CD8-positive, alpha-beta memory T cell (primary cell): ENCODE measurements at places on chromosomes 16 and 17.

- H3K4me1 ChIP-seq = no peaks in the 10 kb centered on the region
- H3K4me3 ChIP-seq = no peak overlapping the region
- H3K27ac ChIP-seq = no peak overlapping the region
- DNase-seq = no peak
Measured at GRCh38 chr16:76376988-76377387, 99.8 kb downstream of the CNTNAP4 start.

DNA sequence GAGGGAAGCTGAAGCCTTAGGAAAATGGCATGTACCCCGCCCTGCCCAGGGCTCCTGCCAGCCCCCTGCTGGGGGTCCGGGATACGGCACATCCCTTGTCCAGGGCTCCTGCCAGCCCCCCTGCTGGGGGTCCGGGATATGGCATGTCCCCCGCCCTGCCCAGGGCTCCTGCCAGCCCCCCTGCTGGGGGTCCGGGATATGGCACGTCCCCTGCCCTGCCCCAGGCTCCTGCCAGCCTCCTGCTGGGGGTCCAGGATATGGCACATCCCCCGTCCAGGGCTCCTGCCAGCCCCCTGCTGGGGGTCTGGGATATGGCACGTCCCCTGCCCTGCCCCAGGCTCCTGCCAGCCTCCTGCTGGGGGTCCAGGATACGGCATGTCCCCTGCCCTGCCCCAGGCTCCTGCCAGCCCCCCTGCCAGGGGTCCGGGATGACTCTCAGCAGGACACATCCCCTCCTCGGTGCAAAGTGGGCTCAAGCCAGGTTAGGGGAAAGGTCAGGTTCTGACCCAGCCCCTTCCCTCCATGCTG lies 43.2 kb downstream of the RPH3AL start:
- no peaks in the 10 kb centered on the region for H3K27me3 ChIP-seq
- H3K4me3 ChIP-seq = no peak overlapping the region
- no peak overlapping the region for H3K27ac ChIP-seq
- no peaks in the 10 kb centered on the region for H3K4me1 ChIP-seq
- DNase-seq = no peak

- no peak overlapping the region for H3K4me3 ChIP-seq
- DNase-seq = no peak
- H3K27me3 ChIP-seq = no peaks in the 10 kb centered on the region
- H3K27ac ChIP-seq = no peak overlapping the region
Measured at GRCh38 chr16:4244254-4245076, 2.6 kb upstream of the SRL start.

GRCh38 chr16:49788572-49788971 lies 67.3 kb downstream of the ZNF423 start:
- no peaks in the 10 kb centered on the region for H3K27me3 ChIP-seq
- no peaks in the 10 kb centered on the region for H3K36me3 ChIP-seq
- no peak overlapping the region for H3K27ac ChIP-seq
- no peak for DNase-seq
- H3K4me3 ChIP-seq = no peak overlapping the region
- H3K4me1 ChIP-seq = no peaks in the 10 kb centered on the region

DNA sequence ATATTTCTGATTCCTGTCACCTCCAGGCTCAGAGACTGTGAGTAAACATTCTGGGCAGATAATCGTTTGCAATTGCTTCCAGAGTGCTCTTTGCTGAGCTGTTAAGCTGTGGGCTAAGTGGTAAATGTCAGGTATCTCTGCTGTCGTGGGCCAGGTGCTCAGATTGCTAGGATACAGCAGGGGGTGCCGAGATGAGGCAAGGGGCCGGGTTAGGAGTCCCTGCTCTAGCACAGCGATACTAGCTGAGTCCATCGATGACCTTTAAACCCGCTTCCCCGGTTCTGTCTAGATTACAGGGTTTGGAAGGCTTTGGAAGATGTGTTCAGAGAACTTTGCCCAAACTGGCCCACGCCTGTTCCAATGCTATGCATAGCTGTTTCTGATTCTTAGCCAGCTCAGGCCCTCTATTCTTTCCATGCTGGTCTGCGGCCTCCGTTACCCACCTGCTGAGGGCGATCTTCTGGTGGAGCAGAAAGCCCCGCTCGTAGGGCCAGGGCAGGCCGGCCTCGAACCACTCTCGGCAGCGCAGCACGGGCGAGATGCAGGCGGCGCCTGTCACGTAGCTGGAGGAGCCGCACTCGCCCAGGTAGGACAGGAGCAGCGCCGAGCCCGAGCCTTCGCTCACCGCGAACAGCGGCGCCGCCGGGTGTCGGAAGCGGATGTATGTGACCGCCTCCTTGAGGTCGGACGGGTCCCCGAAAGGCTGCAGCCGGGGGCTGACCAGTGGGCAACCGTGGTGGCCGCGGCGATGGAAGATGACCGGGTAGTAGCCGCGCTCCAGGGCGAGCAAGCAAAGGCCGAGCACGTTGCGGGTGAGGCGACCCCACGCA lies 979 bp downstream of the ABHD15 start:
- H3K27me3 ChIP-seq = no peaks in the 10 kb centered on the region
- H3K4me1 ChIP-seq = peaks cover 29% of the 10 kb centered on the region
- peak; percentile 69 for DNase-seq

GRCh38 chr17:76519048-76519966 lies 18.1 kb upstream of the RHBDF2 start:
- H3K36me3 ChIP-seq = no peaks in the 10 kb centered on the region
- H3K4me3 ChIP-seq = no peak overlapping the region
- no peak overlapping the region for H3K27ac ChIP-seq

- H3K36me3 ChIP-seq = no peaks in the 10 kb centered on the region
- H3K27ac ChIP-seq = no peak overlapping the region
- no peak overlapping the region for H3K4me3 ChIP-seq
Measured at GRCh38 chr16:68378436-68379415, 67.9 kb downstream of the PRMT7 start.

DNA sequence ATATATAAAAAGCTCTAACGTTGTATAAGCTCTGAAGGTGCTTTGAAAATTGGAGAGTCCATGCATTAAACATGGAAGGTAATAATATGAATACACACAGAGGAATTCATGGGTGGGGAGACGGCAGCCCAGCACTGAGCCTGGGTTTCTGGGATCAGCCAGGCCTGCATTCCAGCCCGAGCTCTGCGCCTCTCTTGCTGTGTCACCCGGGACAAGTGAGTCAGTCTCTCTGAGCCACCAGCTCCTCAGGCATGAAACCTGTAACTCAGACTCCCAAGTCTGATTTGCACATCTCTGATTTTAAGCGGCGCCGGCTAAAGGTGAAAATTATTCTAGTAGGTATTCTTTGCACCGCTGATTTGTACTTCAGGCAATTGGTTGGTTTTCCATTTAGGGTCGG lies 238.8 kb downstream of the MRTFB start:
- H3K27ac ChIP-seq = no peak overlapping the region
- peaks cover 34% of the 10 kb centered on the region for H3K4me1 ChIP-seq

- peaks cover 33% of the 10 kb centered on the region for H3K4me1 ChIP-seq
- H3K27me3 ChIP-seq = no peaks in the 10 kb centered on the region
- peak overlapping the region; percentile 100 for H3K27ac ChIP-seq
- no peaks in the 10 kb centered on the region for H3K36me3 ChIP-seq
- DNase-seq = no peak
Measured at GRCh38 chr17:42389135-42389417, 834 bp upstream of the STAT3 start.

GRCh38 chr17:50638606-50638965 lies 3.9 kb downstream of the ABCC3 start:
- DNase-seq = no peak
- H3K36me3 ChIP-seq = no peaks in the 10 kb centered on the region
- peaks cover 28% of the 10 kb centered on the region for H3K27me3 ChIP-seq
- no peak overlapping the region for H3K4me3 ChIP-seq

DNA sequence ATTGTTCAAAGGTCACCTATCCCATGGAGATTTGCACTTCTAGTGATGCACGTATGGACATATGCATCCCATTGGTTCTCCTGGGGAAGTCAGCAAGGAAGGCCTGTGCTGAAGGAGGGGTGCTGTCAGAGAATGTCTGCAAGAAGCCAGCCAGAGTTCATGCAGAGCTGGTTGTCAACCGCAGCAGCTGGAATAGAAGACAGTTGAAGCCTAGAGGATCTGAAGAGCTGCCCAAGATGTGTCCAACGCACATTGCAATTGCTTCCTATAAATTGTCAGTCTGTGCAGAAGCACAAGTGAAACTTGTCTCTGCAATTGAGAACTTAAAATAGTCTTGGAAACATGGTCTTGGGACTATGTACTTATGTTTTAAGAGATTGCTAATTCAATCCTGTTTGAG lies 82.1 kb upstream of the CNTNAP4 start:
- no peaks in the 10 kb centered on the region for H3K4me1 ChIP-seq
- no peak for DNase-seq
- H3K27ac ChIP-seq = no peak overlapping the region

DNA sequence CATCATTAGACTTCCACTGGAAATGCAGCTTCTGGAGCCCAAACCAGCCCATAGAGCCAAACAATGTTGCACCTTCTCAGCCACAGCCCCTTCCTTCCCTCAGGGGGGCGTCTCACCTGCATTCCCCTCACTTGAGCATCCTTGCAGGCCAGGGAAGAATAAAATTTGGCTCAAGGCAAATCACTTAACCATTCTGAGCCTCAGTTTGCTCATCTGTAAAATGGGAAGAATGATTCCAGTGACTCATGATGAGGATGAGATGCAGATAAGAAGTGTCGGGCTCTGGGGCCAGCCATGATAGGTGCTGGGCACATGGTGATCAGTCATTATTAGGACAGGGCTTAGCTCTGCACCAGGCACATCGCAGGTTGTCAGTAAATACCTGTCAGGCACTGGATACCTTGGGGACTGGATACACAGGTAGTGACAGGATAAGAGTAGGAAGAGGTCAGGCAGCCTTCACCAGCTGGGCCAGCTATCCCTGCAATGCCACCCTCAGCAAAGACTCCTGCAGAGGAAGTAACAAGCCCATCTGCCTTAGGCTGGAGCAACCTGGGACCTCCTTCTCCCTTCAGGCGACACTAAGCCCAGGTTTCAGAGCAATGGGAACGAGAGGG lies 208.0 kb upstream of the TNRC6C start:
- H3K36me3 ChIP-seq = no peaks in the 10 kb centered on the region
- H3K27ac ChIP-seq = no peak overlapping the region
- no peaks in the 10 kb centered on the region for H3K27me3 ChIP-seq
- H3K4me3 ChIP-seq = no peak overlapping the region

DNA sequence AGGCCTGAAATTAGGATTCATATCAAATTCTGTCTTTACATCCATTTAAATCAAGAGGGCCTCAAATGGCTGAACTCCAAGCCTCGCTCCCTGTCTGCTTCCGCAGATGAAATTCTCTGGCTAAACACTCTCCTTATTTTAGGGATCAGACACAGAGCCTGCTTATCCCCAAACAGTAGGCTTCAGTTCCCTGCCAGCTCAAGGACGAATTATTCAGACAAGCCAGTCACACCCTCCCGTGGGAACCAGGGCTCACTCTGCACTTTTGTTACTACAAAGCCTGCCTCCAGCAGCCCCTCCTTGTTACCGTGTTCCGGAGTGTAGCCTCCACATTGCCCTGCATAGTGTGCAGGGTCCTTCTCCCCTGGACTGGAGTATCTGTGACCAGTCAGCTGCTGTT lies 46.6 kb upstream of the LCMT1 start:
- H3K27ac ChIP-seq = no peak overlapping the region
- no peak for DNase-seq
- no peaks in the 10 kb centered on the region for H3K36me3 ChIP-seq
- peaks cover 63% of the 10 kb centered on the region for H3K4me1 ChIP-seq
- H3K27me3 ChIP-seq = no peaks in the 10 kb centered on the region

DNA sequence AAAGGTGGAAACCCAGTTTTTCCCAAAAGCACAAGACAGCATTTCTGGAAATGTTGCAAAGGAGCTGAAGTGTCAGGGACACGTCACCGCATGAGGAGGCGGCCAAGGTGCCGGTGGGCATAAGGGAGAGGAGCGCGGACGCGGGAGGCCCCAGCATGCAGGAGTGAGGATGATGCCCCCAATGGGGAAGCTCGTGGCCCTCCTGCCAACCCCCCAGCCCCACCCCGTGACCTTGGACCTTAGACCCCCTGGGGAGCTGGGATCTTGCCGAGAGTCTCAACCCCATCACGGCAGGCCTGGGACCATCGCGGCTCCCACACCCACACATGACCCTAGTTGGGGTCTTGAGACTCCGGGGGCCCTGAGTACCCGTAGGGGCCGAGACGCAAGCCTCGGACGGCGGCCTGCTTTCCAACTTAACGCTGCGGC lies 119.4 kb upstream of the METRNL start:
- no peak overlapping the region for H3K4me3 ChIP-seq
- H3K27ac ChIP-seq = no peak overlapping the region
- H3K36me3 ChIP-seq = no peaks in the 10 kb centered on the region
- no peak for DNase-seq
- no peaks in the 10 kb centered on the region for H3K4me1 ChIP-seq

DNA sequence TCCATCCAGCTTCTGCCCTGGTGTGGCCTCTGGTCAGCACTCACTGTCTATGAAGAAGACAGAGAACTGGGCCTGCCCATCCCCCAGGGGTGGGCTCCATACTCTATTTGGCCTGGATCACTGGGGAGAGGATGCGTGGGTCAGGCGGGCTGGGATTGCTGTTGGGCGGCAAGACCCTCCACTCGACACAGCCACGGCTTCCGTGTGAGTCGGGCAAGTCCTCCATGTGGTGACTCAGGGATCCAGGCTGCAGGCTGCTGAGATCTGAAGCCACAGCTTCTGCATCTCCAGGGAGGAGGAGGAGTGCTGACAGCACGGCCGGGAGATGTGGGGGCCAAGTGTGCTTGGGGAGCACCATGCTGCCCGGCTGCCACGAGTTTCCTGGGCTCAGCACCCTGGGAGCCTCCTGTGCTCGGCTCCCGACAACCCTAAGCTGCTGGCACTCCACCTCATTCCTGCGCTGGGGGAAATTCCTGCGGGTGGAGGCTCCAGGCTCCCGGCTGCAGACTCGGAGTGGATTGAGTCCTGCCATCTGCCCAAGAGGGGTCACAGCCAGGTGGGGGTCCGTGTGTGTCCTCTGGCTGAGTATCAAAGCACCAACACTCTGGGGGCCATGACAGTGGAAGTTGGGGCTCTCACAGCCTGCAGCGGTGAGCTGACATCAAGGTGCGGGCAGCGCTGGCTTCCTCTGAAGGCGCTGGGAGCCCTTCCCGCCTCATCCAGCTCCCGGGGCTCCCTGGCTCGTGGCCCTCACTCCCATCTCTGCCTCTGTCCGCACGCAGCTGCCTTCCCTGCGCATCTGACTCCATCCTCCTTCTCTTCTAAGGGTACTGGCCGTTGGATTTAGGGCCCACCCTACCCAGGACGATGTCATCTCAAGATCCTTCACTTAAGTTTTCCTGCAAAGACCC lies 24.4 kb upstream of the CBFA2T3 start:
- no peak overlapping the region for H3K27ac ChIP-seq
- H3K4me1 ChIP-seq = no peaks in the 10 kb centered on the region
- H3K4me3 ChIP-seq = no peak overlapping the region
- DNase-seq = no peak

- no peak for DNase-seq
- H3K4me3 ChIP-seq = no peak overlapping the region
- no peaks in the 10 kb centered on the region for H3K4me1 ChIP-seq
- H3K27me3 ChIP-seq = no peaks in the 10 kb centered on the region
Measured at GRCh38 chr16:16868727-16869126, 489.8 kb downstream of the NPIPA7 start.
